ENCODE measurements at places on chromosomes 13 and 19.

DNA sequence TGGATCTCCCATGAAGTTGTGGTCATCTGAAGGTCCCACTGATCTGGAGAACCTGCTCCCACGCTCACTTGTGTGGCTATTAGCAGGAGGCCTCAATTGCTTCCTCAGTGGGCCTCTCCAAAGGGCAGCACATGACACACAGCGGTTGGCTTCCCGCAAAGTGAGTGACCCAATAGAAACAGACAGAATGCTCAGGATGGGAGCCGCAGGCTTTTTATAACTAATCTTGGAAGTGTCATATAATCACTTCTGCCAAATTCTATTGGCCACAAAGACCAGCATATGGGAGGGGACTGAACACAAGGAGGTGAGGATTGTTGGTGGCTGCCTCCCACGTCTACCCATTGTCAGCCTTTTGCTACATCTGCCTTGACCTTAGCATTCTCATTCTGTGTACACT, 22.1 kb upstream of the EHD2 start:
- DNase-seq = no peak

- DNase-seq = no peak
Observed at GRCh38 chr13:24925318-24926231, 161.6 kb downstream of the RNF17 start.

DNA sequence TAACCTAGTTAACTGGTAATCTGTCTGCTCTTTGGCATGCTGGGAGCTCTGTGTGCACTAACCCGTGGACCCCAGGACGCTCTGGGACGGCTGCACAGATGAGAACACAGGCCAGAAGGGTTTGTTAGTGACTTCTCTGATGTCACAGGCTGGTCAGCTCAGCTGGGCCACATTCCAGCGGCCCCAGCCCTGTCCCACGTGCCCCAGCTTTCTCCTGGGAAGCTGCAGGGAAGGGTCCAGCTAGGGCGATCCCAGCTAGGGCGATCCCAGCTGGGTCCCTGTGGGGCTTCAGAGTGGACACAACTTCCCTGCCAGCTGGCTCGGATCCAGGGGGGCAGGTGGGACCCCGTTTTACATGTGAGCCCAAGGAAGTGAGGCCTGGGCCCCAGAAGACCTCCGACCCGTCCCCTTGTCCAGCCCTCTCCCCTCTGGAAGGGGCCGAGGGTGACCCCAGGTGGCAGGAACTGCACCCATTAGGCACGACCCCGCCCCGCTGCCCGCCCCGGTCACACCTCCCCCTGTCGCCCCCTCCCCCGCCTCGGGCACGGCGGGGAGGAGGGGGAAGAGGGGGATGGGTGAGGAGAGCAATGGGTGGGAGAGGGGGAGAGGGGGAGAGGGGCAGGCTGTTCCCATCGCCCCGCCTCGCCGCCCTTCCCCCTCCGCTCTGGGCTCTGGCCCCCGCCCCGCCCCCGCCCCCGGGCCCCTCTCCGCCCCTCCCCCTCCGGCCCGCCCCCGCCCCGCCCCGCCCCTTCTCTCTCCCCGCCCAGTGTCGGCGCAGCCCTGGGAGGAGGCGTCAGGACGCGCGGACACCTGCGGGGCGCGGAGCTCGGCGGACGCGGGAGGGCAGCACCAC, 75.2 kb upstream of the MCF2L start:
- peak; percentile 10 for DNase-seq

- no peak for DNase-seq
Observed at GRCh38 chr13:35595181-35595580, 118.7 kb upstream of the MAB21L1 start.

- DNase-seq = no peak
Observed at GRCh38 chr13:23480324-23480723, 46.8 kb upstream of the SACS start.

DNA sequence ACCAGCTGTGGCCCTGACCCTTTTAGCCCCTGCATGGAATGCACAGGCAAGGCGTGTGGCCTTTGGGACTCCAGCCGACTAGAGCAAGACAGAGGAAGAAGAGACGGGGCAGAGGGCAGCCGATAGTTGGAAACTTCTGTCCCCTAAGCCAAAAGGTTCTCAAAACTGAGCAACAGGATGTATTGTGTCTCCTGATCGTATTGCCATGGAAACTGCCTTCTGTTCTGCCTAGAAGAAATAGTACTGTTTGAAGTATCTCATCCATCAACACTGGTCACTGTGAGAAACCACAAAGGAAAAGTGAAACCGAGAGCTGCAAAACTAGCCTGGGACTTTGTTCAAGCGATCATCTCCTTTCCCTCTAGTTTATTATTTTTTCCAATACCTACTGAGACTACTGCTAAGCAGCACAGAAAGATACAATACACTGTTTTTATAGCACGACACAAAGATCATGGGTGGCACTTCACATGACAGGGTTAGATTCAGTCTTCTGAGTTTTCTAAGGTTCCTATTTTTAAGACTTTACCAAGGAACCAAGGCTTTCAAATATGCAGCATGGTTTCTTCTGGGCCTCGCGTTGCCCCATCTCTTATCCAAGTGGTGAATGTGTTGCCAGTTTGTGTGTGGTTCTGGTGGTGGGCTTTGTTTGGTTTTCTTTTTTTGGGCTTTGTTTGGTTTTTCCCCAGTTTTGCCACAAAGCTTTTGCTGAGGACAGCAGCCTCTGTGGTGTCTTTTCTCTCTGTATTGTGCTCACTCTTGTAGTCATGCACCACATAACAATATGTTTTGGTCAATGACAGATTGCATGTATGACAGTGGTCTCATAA, 49.3 kb upstream of the GPR183 start:
- DNase-seq = peak; percentile 61

DNA sequence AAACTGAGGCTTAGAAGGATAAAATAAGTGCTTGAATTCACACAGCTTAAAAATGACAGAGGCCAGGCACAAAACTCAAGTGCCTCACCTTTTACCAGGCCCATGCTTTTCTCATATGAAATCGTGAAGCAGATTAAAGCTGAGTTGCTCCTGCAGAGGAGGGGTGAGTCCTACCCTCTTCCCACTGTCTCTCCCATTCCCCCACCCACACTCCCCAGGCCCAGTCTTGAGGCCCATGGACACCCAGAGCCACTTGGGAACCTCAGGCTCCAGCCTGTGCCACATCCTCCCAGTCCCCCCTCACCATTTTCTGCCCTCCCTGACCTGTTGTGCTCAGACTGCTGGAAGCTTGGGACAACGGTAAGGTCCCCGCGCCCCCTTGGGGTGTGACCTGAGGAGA, 17.5 kb downstream of the ZNF574 start:
- no peak for DNase-seq

- no peak for DNase-seq
Observed at GRCh38 chr19:45761714-45762113, 7.3 kb downstream of the SIX5 start.

- DNase-seq = no peak
Observed at GRCh38 chr13:88459331-88459730, 788.2 kb downstream of the SLITRK5 start.

- no peak for DNase-seq
Observed at GRCh38 chr19:34881982-34882381, 44.7 kb upstream of the ZNF30 start.

- no peak for DNase-seq
Observed at GRCh38 chr13:110023729-110024644, 237.6 kb upstream of the IRS2 start.
